Esophagus squamous epithelium (tissue), 5 donors: ENCODE measurements at places on chromosomes 12 and 14.

DNA sequence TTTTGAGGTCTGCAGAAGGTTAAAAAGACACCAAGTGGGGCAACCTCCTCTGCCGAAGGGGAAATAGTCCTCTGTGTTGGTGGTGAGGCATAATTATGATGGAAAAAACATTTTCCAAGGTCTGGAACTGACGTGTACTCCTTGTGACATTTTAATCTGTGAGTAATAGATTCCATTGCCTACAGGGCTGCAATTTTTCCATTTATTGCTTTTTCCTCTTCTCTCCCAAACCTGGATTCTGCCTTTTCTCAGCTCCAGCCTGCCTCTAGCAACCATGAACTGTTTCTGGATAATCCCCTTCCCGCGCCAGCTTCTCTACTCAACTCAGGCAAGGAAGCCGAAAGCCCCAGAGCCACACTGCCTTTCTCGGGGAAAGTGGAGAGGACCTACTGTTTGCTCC is 230.1 kb upstream of the PLXNC1 start:
- no peak for DNase-seq

- DNase-seq, result no peak
These were observed 541 bp downstream of the GOLT1B start for GRCh38 chr12:21502164-21502496.

DNA sequence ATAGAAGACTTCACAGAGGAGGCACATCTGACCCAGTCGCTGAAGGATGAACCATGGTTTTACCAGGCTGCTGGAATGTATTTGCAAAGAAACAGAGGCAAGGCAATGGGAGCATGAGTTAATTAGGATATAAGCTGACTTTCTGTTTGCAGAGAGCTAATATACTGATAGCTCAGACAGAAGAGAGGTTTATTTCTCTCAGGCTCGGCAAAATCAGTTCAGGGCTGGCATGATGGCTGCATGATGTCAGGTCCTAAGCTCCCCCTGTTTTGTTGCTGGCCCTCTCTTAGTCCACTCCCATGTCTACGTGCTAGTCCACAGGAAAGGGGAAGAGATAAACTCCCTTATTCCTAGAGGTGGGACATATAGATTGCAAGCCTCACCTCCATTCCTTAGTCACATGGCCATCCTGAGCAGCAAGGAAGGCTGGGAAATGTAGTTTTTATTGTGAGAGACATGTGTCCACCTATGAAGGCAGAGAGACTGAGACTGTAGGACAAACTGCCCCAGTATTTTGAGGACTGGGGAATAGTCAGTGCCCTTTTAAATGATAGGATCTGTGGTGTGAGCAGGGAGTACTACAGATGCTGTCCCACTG is 224.5 kb downstream of the VRK1 start:
- DNase-seq, result no peak

DNA sequence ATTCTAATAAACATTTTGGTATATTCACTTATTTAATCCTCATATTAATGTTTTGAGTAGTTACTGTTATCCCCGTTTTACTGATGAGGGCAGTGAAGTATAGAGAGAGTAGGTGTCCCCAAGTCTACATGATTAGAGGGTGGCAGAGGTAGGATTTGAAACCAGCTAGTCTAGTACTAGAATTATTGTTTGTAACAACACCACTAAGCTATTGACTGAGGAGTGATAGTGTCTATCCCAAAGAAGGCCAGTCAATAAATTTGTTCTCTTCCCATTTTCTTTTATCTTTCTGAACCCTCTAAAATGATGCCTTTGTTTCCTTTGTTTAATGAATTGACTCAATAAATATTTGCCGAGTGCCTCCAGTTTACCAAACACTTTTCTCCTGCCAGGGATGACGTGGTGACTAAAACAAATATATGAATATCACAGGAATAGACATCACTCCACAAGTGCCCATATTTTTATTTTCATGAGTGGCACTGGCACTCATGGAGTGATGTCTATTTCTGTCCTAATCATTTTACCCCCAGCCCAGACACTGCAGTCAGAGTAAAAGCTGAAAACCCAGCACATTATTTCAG is 247.5 kb downstream of the SLC16A7 start:
- no peak for DNase-seq

GRCh38 chr12:116528498-116528897 is 30.7 kb upstream of the MAP1LC3B2 start:
- no peak for DNase-seq

- no peak for DNase-seq
These were observed 27.0 kb downstream of the GPR135 start for GRCh38 chr14:59438195-59438647.

GRCh38 chr12:110591451-110592051 is 8.4 kb upstream of the PPTC7 start:
- DNase-seq, result no peak

GRCh38 chr12:101759396-101760047 is 20.3 kb upstream of the SYCP3 start:
- DNase-seq, result no peak

DNA sequence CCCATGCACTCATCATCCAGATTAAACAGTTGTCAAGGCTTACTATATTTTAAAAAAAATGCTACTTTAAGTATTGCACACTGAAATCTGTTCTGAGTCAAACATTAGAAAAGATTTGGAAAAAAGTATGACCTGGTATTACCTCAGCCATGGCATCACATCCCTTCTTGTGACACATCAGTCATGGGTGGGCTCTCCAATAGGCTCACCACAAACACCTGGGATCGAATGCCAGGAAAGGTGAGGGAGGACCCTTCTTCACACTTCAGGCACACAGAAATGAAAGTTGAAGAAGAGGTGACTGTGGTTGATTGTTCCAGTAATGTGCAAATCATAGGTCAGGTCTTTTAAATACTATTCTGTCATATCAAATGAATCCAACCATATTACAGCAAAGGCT is 36.6 kb upstream of the GZMB start:
- no peak for DNase-seq

DNA sequence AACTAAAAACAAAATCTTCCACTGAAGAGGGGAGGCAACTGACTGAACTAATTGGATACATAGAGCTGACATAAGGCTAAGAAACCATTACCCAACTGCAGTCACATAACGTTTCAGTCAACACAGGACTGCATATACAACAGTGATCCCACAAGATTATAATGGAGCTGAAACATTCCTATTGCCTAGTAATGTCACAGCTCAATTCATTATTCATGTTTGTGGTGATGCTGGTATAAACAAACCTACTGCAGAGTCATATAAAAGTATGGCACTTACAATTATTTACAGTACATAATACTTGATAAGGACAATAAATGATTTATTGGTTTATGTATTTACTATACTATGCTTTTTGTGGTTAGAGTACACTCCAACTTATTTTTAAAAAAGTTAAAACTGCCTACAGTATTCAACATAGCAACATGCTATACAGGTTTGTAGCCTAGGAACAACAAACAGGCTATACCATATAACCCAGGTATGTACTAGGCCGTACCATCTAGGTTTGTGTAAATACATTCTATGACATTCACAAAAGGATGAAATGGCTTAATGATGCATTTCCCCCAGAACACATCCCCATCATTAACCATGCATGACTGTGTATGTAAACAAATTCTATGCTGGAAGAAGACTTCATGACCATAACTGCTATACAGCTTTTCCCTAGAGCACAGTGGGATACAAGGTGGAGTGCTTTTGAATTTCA is 4.3 kb downstream of the NAP1L1 start:
- no peak for DNase-seq

GRCh38 chr12:50555471-50555885 is 50.7 kb downstream of the DIP2B start:
- no peak for DNase-seq

DNA sequence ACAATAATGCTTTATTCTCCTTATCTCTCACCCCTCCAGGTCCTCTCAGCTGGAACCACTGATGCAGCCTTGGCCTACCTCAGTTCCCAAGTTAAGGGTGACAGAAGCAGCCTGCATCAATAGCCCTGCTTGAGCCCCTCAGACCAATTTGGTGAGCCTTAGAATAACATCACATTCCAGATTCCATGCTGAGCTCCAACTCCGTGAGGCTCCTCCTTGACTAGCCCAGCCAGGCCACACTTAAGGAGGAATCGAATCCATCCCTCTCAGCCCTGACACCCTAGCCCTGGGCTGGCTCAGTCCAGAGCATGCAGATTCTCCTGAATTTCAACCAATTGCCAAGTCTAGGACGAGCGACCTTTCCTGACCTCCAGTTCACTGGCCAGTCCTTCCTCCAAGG is 91.1 kb downstream of the ARMH4 start:
- DNase-seq, result no peak

DNA sequence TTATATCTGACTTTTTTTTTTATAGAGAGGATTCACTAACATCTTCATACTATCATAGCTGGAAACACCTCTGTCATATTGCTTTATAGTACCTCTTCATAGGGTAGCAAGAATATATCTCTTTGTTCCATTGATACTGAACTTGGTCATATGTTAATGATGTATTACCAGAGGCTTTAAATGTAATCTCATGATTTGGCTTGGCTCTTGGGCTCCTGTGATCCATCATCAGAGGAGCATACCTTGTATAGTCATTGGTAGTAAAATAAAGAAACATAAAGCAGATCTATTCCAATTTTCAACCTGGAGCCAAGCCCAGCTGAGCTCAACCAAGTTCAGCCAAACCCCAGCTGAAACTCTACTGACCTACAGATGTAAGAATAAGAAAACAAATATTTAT is 43.2 kb upstream of the GRIN2B start:
- DNase-seq, result no peak

- DNase-seq, result no peak
These were observed 100.9 kb upstream of the PRB2 start for GRCh38 chr12:11496157-11496851.

GRCh38 chr14:75673345-75674035 is 12.4 kb downstream of the TTLL5 start:
- no peak for DNase-seq

GRCh38 chr12:38151991-38152700 is 164.4 kb upstream of the ALG10B start:
- no peak for DNase-seq

DNA sequence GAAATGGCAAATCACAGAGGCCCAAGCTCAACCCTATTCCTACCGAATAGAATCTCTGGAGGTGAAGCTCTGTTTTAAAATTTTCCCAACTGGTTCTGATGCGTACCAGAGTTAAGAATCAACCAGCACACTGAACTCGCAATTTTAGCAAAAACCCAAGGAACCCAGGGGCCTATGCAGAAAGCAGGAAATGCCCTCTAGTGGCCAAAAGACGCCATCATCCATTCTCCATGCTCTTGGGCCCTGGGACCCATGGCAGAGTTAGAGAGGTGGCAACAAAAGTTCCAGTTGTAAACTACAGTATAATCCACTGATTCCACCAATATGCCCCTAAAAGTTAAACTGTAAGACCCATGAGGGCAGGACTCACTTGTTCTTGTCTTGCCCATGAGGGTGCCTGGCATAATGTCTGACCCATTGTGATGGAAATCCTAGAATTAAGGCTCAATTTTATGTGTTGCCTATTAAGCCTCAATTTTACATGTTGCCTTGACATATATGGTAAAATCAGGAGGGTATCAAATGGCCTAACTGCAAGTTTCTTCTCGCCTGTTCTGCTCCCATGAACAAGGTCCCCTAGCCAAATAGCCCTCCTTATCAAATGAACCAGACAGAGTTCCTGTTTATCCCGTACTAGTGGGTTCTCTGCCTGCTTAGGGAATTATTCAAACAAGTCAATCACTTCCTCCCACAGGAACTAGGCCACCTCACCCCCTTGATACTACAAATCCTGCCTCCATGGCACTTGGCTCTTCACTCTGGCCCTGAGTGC is 137.5 kb upstream of the CPM start:
- DNase-seq, result no peak

GRCh38 chr12:55041345-55042055 is 21.7 kb downstream of the NEUROD4 start:
- DNase-seq, result no peak

DNA sequence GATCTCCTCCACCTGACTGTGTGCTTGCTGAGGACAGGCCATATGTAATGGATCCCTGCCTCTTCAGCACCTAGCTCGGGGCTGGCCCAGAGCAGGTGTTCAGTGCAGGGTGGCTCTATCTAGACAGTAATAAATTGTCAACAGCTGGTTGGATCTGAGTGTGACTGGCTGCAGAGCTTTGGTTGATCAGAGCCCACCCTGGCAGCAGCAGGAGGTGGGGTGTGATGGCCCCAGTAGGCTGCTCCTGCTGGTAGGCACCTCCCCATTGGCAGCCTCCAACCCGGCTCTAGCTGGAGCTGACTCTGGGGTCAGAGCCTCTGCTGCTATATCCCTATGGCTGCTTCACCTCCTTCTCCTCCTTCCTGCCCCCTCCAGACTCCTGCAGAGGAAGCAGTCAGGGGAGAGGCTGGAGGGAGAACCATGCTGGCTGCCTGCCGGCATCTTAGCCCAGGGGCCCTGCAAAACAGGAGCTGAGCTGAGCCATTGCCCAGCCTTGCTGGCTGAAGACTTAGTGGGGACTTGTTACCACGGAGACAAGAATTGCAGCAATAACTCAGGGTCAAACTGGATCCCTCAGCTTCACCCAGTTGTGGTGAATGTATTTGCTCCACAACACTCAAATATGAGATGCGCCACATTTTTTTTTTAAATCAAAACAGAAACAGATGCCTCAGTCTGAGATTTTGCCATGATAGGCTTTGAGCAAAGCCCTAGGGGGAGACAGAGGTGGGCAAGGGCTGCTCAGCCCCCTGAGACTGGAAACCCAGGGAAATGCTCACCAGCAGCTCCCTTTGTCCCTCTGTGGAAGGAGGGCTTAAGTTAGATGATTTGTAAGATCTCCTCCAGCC is 22.2 kb downstream of the TMEM63C start:
- no peak for DNase-seq

- no peak for DNase-seq
These were observed 112.1 kb downstream of the DPF3 start for GRCh38 chr14:72781561-72782508.

DNA sequence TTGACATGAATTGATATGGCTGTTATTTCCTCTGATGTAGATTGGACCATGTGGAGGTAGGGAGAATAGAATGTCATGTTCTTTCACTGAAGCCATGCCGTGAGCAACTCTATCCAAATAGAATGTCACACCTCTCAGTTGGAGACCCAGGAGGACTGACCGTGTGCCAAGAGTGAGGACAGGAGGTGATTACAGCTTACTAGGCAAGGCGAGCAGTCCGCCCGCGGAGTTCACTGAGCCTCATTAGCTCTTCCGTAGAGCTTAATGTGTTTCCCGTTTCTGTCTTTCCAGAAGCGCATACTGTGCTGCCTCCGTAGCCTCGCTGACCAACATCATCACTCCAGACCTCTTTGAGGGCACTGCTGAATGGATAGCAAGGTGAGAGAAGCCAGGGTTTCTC is 45.6 kb downstream of the FNTB start:
- DNase-seq, result no peak

DNA sequence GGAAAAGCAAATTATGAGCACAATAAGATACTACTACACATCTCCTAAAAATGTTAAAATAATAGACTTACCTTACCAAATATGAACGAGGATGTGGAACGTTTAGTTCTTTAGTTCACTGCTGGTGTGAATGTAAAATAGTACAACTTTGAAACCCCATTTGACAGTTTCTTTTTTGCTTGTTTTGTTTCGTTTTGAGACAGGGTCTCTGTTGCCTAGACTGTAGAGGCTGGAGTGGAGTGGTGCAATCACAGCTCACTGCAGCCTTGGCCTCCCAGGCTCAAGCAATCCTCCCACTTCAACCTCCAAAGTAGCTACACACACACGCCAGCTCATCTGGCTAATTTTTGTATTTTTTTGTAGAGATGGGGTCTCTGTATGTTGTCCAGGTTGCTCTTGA is 136.4 kb upstream of the FAR2 start:
- no peak for DNase-seq
